ENCODE measurements at places on chromosomes 2 and 18.

- DNase-seq = no peak
Observed at GRCh38 chr2:63767307-63767706, 74.4 kb upstream of the UGP2 start.

GRCh38 chr2:164808776-164809175 lies 32.8 kb downstream of the COBLL1 start:
- DNase-seq = no peak

DNA sequence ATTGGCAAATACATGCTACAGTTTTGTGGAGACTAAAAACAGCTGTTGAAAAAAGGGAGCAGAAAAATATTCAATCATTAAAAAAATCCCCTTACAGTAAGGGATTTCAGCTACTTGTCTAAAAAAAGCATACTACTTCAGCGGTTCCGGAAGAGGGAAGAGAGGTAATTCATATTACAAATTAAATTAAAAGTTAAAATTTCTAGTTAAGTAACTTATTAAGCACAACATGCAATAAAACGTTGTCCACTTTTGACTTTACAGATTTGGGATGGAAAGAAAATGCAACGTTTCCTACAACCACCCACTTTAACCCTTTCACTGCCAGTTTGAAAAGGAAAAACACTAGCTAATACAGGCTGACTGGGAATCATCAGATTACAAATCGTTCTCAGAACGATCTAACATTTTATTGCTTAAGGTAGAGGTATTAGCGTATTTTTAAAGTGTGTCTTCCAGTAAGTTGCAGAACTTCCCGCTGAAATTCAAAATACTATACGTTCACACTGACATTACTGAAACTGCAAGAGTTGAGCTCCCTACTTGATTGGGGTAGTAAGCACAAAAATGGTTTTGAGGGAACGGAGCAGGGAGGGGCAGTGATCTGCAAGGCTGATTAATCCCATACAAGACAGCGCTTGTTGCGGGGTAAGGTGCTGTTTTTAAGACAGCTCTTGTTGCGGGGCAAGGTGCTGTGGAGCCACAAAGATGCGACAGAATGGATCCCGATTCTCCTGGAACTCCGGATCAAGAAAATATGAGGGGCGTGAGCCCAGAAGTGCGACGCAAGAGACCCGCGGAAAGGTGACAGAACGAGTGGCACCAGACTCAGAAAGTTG lies 743 bp downstream of the HADHA start:
- no peak for DNase-seq

DNA sequence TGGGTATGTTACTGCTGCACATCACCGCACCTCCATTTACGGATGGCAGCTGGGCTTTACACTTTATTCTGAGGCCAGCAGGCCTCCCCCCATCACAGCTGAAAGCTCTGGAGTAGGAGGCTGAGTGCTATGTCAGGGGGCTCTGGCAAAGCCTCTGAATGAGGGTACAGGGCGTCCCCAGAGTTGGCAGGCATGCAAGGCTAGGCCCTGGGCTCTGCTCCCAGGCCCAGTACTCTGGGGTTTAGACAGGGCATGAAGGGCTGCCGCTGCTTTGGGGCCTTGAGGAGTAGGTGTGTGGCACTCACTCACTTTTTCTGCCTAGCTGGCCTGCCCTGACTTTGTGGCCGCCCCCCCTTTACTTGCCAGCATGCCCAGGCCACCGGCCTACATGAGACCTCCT lies 90.8 kb downstream of the WDSUB1 start:
- DNase-seq = no peak

DNA sequence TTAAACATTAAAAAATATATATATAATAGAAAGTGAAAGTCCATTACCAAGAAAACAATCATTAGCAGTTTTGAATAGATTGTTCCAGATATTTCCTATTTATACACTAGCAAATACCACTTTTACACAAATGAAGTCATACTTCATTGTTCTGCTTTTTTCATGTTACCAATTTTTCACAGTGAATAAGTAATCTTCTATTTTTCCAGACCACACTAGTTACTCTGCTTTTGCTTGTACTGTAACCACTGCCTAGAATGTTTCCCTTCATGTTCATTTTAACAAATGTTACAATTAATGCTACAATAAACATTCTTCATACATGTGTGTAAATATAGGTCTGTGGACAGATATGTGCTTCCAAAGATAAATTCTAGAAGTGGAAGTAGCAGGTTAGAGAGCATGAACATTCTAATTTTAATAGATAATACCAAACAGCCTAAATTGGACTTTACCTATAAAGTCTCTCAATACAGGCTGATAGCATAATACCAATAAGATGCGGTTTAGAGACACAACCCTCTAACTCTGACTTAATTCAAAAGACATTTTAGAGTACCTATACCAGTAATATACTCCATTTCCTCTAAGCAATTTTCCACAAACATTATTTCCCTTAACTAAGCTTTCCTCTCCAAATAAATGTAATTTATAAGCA lies 17.0 kb downstream of the ITSN2 start:
- DNase-seq = no peak

GRCh38 chr2:12361506-12361905 lies 355.2 kb upstream of the TRIB2 start:
- no peak for DNase-seq

GRCh38 chr2:231385429-231385828 lies 10.1 kb upstream of the B3GNT7 start:
- DNase-seq = no peak
